ENCODE measurements at places on chromosomes 3 and 15.

DNA sequence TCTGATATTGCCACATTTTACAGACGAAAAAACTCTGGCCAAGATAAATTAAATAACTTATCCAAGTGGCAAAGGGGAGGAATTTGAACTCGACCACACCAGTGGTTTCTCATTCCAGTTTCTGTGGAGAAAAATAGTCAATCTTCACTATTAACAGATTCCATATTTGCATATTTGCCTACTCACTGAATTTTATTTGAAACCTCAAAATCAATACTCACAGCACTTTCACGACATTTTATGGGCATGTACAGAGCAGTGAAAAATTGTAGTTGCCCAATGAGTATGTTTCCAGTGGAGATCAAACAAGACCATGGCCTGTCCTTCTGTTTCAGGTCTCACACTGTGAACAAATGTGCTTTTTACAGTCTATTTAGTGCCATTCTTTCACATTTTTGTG lies 374.3 kb downstream of the MAGI1 start:
- no peak for DNase-seq

- no peak for DNase-seq
These were observed 160.2 kb upstream of the TBL1XR1 start for GRCh38 chr3:177357352-177358090.

DNA sequence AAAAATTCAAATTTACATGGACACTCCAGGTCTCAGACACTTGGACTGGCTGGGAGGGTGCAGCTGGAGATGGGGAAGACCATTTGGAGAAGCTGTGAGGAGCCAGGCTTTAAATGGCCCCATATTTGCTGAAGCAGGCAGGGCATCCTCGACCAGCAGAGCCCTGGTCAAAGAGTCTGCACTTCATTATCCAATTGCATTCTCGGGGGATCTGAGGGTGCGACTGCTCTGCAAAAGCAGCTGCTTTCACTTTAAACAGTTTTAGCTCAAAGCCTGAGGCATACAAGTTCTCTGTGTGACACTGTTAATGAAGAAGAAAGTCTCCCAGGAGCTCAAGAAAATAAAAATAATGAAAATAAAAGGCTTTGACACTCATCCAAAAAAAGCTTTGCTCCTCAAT lies 98.0 kb upstream of the SLC25A36 start:
- no peak for DNase-seq

GRCh38 chr3:77179762-77180161 lies 139.9 kb downstream of the ROBO2 start:
- DNase-seq, result no peak

GRCh38 chr15:53404930-53405493 lies 354.5 kb downstream of the WDR72 start:
- DNase-seq, result no peak

GRCh38 chr3:62939707-62940106 lies 64.5 kb upstream of the CADPS start:
- DNase-seq, result no peak

- DNase-seq, result no peak
These were observed 364.2 kb downstream of the LRTM1 start for GRCh38 chr3:54563501-54564200.

DNA sequence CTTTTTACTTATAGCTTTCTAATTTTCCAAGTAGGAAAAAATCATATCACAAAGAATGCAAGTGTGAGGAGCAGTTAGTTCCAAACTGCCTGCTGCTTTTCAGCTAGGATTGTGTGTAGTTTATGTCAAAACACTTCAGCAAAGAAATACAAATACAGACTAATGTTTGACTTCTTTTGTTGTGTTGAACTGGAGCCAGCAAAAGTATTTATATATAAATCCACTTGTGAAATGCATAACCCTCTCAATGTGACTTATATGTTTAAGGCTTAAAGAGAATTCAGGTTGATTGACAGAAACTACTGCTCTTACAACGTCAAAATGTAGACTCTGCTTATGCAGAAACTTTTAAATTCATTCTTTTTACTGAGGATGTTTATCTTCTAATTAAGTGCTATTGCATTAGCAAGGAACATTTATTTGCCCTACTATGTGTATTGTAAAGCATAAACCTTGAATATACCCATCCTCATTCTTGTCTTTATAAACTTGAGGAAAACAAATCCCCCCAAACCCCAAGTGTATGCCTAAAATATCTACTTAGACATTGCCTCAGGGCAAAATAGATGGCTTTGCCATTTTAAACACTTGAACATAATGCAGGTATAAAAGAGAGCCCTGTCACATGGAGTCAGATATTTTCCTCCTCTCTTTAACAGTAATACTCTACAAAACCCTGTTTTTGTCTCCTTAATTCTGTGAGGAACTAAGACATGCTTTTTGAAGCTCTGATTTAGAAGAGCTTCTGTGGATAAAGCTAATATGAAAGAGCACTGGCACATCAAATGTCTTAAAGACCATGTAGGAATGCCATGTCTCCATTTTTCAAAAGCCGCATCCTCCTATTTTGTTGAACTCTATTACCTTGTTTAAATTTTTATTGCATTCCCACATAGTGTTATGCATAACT lies 302.8 kb upstream of the TBC1D5 start:
- DNase-seq, result no peak

- no peak for DNase-seq
These were observed 76.2 kb upstream of the PLCL2 start for GRCh38 chr3:16808393-16809107.

- no peak for DNase-seq
These were observed 62.6 kb upstream of the SLC2A2 start for GRCh38 chr3:171088964-171089754.

- no peak for DNase-seq
These were observed 11.1 kb downstream of the ARHGAP31 start for GRCh38 chr3:119305286-119305685.

DNA sequence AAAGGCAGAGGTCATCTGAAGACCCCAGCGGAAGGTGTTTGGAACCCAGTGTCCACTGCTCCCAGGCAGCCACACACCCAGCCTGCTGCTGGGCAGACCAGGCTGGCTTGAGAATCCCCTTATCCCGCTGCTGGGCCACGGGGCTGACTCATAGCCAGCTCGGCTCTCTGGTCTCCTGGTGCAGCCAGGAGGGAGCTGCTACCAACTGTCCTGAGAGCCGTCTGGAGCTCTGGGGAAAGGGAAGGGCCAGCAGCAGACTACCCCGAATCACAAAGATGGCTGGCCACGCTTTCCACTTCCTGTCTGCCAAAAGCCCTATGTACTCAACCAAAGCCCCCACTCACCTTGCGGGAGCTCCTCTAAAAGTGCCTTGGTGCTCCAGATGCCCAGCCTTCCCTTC lies 38.3 kb downstream of the WHAMM start:
- no peak for DNase-seq

DNA sequence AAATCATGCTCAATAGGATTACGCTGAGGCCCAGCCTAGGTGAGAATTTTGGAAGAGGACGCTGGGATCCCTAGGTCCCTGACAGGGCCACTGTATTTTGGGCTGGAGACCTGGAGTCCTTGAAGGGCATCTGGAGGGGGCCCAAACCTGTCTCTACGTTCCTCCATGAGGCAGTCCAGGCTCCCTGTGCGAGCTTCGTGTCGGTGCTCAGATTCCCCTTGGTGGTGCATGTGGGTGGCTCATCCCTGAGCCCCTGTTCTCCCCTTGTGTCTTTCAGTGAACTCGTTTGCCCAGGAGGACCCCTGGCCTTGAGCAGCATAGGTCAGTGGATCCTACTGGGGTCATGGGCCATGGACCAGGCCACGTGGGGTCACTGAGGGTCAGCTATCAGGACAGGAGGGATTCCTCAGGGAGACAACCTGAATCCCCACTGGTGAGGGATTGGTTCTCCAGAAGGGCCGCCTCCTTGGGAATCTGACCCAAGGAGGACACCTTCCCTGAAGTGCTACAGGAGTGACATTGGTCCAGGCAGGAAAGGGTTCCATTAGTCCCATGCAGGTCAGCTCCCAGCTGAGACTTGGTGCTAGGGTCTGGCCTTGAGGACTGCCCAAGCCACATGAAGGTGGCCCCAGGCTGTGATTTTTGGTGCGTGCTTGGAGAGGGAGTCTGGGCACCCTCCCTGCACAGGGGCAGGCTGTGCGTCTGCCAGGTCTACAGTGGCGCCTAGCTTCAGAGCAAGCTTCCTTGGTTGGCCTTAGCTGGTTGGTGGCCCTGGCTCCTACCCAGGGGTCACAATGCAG lies 229.8 kb downstream of the SNRPN start:
- no peak for DNase-seq

DNA sequence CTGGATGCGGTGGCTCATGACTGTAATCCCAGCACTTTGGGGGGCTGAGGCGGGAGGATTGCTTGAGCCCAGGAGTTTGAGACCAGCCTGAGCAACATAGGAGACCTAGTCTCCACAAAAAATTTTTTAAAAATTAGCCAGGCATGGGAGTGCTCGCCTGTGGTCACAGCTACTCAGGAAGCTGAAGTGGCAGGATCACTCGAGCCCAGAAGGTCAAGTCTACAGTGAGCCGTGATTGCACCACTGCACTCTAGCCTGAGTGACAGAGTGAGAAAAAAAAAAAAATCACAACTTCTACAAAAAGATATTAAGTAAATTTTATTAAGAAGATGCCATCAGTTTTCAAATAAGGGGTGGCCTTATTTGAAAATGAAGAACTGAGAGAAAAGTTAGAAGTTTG lies 11.9 kb upstream of the PLA2G4D start:
- DNase-seq, result no peak

- no peak for DNase-seq
These were observed 103.5 kb downstream of the CD47 start for GRCh38 chr3:107987036-107987939.

GRCh38 chr15:101597360-101597928 lies 54.7 kb downstream of the TM2D3 start:
- DNase-seq, result no peak

GRCh38 chr15:76512971-76513370 lies 176.4 kb downstream of the ISL2 start:
- no peak for DNase-seq

- no peak for DNase-seq
These were observed 83.8 kb downstream of the MYLK start for GRCh38 chr3:123800362-123800682.

- DNase-seq, result no peak
These were observed 4.5 kb downstream of the RPL22L1 start for GRCh38 chr3:170865209-170866094.

- no peak for DNase-seq
These were observed 530.2 kb upstream of the CBLB start for GRCh38 chr3:106398891-106399600.
